Cerebellar nuclear complex (tissue), 1 donor: ENCODE measurements at places on chromosomes 2 and 18.

GRCh38 chr2:9771481-9772017, 71.7 kb upstream of the TAF1B start:
- DNase-seq: peak; percentile 37

DNA sequence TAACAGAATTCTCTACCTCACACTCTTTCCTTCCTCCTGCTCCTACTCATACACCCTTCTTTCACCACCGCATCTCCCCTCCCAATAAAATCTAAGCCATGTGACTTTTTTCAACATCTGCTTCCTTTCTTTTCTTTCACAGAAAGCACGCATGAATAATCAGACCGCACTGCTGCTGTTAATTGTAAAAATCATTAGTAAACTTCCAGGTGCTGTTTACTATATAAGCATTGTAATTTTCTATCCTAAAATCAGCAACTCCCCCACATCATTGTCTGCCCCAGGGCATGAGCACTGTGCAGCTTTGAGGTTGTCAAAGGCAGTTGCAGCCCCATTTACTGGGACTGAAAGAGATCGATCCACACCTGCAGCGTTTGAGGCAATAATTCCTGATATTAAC, 782.6 kb upstream of the ID2 start:
- DNase-seq: no peak

DNA sequence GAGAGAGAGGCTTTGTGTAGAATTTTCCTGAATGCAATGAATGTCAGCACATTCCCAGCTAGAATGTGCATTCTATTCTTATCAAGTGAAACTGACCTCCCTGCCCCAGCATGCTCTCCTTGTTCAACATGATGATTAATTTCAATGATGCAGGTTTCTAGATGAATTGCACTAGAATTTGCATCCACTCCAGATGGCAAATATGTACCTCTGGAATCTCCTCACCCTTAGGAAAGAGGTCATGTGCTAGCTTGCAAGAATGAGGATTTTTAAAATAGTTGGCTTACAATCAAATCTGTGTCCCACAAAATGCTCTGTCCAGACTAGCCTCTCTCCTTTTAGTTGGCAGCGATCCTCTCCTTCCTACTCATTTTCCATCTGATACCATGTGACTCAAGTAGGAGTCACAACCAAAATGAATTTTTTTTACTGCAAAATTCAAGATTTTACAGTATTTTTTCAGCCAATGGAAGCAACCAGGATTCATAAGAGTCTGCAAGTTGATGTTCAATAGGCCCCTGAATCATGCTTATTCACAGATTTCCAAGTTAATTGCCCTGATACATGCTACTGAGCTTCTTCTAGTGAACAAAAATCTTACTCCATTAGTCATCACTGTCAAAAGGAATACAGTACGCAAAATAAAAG, 21.0 kb upstream of the STAT4 start:
- no peak for DNase-seq

DNA sequence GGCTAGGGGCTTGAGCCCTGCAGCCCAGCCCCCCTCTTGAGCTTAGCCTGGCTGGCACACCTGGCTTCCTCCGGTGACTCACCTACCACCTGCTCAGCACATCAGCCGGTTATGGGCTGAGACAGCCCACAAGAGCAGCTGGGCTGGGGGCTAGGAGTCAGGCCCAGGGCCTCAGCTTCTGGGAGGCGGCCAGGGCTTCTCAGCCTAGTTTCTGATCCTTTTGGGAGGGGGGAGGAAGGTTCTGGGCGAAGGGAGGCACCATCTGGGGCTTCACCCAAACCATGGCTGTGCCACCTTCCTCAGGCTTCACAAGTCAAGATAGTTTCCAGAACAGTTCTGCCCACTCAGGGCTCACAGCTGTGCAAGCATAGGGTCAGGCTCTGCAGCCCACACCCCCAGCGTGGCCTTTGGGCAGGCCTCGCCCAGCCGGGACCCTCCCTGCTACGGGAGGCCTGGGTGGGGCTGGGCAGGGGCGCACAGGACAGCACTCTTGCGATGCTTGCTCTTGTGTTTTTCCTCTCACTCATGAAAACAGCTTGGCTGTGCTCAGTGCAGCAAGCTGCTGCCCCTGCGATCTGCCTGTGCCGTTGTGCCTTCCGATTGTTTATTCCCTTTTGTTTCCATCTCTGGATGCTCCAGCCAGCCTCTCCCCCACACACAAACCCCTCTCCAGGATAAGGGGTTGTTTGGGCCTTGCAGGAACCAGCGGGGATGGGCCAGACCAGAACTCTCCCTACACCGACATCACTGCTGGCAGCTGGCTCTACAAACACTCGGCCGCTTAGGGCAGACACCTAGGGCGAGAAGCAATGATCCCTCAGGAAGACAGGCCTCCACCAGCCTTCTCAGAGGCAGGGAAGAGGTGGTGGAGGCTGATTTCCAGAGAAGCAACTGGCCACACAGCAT, 26.1 kb upstream of the SEMA4C start:
- DNase-seq: no peak

DNA sequence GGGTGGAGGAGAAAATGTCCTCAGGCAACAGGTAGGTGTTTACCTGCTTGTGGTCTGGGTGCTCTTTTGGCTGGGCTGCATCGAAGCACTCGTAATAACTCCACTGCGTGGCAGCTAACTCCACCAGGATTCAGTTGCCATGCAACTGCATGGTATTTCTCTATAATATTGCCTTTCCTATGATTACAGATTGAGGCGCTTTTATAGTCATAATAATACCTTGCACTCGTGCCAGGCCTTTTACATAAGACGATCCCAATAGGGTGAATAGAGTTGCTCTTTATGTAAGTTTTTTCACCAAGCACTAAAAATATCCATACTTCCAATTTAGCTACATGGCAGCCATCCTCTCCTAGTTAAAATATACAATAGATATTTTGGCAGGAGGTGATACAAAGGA, 19.7 kb upstream of the NYAP2 start:
- no peak for DNase-seq

- no peak for DNase-seq
These were observed 182.8 kb downstream of the AGPS start for GRCh38 chr2:177575358-177575757.

DNA sequence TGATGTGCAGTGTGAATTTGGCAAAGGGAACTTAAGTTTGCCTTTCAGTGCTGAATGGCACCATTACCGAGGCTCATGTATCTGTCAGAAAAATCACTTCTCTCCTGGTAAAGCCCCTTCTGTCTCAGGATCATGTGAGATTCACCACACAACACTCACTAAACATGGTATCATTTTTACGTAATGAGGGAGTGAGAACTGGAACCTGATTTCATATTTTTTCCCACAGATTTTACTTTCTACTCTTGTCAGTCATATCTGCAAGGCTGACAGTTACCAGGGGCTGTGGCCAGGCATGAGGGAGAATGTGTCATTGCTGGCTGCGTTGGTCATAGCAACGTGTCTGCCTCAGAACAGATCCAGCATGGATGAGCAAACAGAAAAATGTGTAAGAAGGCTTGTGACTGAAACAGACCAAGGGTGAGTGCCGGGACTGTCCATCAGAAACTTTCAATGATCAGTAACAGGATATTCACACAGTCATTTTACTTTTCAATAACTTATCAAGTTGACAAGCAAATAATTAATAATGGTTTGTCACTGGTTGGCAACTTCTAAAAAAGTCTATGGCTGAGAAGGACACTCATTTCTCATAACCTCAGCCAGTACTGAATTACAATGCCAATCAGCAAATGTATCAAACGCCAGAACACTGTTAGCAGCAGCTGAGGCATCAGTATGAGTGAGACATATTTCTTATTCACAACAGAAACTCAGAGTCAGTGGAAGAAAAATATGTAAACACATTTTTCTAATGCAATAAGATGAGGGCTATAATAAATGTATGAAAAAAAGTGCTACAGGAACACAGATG, 100.5 kb downstream of the CDC42EP3 start:
- DNase-seq: no peak

DNA sequence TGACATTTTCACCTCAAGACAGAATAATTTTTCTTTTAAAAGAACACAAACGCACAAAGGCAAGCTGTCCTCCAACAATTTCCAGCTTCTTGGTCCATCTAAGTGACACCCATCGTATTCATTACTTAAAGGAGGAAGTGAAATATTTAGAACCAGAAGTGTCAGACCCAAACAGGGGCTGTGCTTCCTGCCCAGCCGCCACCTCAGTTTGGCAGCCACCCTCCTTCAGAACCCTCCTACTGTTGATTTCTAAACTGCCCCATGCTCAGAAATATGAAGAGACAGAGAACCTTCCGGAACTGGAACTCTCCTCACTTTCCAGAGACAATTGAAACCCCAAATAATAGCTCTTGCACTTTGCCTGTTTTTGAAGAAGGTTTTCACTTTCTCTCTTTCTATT, 734.8 kb upstream of the SALL3 start:
- DNase-seq: no peak

- DNase-seq: no peak
These were observed 691 bp downstream of the KYNU start for GRCh38 chr2:142878031-142878678.

- DNase-seq: no peak
These were observed 119.5 kb downstream of the MAP3K20 start for GRCh38 chr2:173195100-173195499.

- DNase-seq: no peak
These were observed 12.7 kb downstream of the SPIRE1 start for GRCh38 chr18:12645254-12645653.

DNA sequence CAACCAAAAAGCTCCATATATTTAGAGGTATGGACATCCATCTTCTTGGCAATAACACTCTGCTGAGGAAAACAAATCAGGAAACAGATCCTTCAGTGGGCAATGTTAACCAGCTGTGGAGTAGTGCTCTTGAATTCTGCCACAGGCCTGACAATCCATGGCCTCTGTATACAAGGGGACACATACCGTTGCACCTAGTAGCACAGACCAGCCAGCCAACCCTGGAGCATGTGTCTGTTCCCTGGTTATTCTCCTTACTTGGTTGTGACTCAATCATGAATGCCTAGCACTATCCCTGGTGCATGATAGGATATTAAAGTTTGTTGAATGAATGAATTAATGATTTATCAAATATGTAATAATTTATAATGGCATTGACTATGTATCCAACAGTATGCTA, 261.4 kb upstream of the MGAT5 start:
- DNase-seq: no peak

DNA sequence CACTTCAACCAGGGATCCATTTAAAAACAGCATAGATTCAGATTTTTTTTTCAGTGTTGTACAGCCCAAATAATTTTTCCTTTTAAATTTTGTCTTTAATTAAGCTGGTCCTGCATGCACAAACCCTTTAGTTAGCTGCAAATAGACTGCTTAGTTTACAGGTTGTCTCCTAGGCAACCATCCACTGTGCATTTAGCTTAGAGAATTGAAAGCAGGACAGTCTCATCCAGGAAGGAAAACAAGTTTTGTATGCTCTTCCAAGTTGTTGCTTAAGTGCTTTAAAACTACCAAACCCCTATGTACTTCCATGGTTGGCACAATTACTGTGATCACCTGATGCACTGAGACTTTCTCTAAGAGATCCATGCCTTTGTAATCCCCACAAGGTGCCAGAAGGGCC, at the start of gene MAP3K19:
Gene MAP3K19 (minus strand): TSS at position 148 of the 400 bp plus-strand sequence. CDS start 22,800 bp downstream, outside the sequence.
- DNase-seq: no peak

DNA sequence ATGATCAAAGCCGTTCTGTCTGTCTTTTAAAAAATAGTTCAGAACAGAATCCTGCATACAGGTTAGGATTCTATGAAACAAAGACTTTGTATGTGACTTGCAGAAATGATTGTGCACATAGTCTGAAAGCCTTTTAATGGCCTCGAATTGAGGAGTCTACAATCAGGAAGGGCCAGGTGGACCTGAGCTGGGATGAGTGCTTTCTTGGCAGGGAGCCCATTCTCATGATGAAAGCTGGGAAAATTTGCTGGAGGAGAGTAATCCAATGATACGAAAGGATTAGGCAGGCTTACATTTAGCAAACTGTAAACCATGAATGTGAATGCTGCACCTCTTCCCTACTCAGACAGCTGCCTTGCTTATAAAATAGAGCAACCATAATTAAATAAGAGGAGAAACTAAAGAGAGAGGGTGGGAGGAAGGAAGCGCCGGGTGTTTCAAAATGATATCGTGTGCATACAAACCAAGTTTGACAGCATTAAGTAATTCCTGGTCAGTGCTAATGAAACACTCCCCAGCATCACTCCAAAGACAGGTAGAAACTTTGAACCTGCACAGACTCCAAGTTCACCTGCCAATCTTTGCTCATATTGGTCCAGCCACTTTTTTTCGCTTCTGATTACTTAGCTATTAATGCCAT, 23.7 kb upstream of the CXCR4 start:
- no peak for DNase-seq

- DNase-seq: no peak
These were observed 161.5 kb upstream of the FOSL2 start for GRCh38 chr2:28231110-28231631.

- DNase-seq: no peak
These were observed 1.7 kb upstream of the POU3F3 start for GRCh38 chr2:104852090-104852666.

DNA sequence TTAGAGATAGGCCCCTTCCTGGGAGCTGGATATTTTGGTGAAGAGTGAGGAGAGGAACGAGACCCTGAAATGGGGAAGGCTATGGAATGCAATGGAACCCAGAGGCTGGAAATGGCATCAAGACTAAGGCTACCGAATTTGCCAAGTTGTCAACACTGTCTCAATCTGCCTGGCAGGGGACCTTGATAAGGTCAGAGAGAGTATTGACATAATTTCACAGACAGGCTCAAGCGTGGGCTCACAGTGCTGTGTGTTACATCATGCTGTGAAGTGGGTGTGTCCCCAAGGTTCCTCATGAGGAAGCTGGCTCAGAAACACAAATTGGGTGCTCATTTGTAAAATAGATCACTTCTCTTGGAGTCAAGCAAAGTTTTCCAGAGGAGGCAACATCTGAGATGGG, 51.8 kb upstream of the CYRIA start:
- DNase-seq: no peak

GRCh38 chr2:6932828-6933227, 15.6 kb downstream of the RNF144A start:
- DNase-seq: no peak

DNA sequence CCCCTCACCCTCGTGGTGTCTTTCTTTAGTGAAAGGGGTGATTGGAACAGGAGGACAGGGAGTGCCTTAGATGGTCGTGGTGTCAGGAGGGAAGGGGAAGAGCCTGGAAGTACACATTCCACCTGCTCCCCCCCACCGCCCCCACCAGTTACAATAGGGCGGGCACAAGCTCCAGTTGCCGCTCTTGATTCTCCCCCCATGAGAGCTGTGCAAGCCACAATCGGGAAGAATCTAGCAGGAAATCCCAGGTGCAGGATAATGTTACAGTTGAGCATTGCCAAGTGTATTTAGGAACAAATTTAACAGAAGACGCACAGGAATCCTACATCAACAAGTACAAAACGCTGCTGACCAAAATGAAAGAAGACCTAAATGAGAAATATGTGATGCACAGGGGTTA, 73.6 kb downstream of the ASAP2 start:
- DNase-seq: no peak

GRCh38 chr2:59312967-59313940, 1072.1 kb upstream of the FANCL start:
- DNase-seq: no peak

- DNase-seq: no peak
These were observed 149.0 kb downstream of the IKZF2 start for GRCh38 chr2:213002383-213002782.

- no peak for DNase-seq
These were observed 664.7 kb downstream of the BCL11A start for GRCh38 chr2:59888706-59889105.
